ENCODE measurements at places on chromosomes 16 and 17.

DNA sequence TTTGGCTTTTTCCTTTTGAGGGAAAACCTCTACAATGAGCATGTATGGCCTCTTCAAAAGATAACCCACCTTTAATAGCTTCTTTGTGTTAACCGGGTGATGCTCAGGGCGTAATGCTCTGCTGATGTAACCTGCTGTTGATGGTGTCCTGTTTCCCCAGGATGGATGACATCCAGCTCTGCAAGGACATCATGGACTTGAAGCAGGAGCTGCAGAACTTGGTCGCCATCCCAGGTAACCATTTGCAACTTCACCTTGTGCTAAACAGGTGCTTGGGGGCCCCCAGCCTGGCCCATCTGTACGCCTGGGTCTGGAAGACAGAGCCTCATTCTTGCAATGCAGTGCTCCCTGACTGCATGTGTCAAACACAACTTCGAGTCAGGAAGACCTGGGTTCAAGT, 75.1 kb downstream of the MARF1 start:
- DNase-seq: no peak

DNA sequence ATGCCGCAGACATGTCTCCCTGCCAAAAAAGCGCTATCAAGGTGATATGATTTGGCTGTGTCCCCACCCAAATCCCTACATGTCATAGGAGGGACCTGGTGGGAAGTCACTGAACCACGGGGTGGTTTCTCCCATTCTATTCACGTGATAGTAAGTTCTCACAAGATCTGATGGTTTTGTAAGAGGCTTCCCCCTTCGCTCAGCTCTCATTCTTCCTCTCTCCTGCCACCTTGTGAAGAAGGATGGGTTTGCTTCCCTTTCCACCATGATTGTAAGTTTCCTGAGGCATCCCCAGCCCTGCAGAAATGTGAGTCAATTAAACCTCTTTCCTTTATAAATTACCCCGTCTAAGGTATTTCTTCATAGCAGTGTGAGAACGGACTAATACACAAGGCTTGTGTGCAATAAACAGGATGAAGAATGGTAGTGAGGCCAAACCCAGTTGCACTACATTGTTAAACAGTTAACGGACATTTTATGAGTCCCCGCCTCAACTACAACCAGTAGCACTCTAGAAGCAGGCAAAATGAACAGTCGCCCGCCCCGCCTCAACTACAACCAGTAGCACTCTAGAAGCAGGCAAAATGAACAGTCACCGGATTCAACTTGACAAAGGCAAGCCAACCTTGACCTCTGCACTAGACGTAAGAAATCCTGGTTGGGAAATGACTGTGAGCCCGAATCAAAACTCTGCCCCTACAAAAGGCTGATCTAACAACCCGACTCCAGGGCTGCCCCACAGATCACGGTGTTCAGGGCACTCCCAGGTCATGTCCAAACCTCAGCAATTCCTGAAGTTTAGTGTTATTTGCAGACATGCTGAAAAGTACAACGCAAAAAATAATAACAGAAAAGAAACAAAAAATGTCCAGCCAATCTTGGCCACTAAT, 26.3 kb downstream of the VPS53 start:
- DNase-seq: peak; percentile 46

- no peak for DNase-seq
Observed at GRCh38 chr17:30165147-30165546, 48.5 kb downstream of the NSRP1 start.

GRCh38 chr16:85728879-85729278, 22.0 kb downstream of the C16orf74 start:
- DNase-seq: no peak

DNA sequence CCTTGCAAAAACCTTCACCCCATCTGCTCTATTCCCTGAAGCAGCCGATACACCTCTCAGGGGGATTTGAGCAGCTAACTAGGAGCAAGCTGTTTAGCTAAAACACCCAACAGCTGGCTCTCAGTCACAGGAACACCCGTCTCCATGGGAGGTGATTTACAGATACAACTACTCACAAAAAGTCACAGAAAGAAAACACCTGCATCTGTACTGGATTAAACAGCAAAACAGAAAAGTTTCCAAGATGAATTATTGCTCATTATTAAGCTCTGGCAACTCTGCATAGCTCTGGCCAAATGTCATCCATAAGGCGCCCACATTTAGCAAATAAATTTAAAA, 22.3 kb downstream of the GJC1 start:
- peak; percentile 64 for DNase-seq

- peak; percentile 43 for DNase-seq
Observed at GRCh38 chr17:2042390-2042847, 597 bp downstream of the OVCA2 start.

- DNase-seq: no peak
Observed at GRCh38 chr17:56982312-56982711, 4.4 kb downstream of the SCPEP1 start.

GRCh38 chr16:58591083-58591482, 38.5 kb downstream of the CNOT1 start:
- DNase-seq: no peak

GRCh38 chr17:71407981-71408380, 712.8 kb upstream of the SOX9 start:
- no peak for DNase-seq

DNA sequence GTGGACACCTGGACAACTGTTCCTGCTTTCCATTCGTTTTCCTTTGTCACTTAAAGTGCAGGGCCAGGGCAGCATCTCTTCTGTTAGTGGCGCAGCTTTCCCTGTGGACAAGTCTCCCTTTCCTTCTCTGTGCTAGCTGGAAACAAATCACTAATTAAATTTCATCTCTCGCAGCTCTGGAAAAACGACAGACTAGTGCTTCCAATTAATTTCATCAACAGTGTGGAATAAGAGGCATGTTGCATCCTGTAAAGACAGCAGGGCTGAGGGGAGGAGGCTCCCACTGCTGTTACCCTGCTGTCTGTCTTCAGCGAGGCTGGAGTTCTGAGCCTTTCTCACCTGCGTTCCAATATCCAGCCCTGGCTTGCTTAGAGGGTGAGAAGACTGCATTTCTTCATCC, 352.1 kb upstream of the HSBP1 start:
- no peak for DNase-seq

DNA sequence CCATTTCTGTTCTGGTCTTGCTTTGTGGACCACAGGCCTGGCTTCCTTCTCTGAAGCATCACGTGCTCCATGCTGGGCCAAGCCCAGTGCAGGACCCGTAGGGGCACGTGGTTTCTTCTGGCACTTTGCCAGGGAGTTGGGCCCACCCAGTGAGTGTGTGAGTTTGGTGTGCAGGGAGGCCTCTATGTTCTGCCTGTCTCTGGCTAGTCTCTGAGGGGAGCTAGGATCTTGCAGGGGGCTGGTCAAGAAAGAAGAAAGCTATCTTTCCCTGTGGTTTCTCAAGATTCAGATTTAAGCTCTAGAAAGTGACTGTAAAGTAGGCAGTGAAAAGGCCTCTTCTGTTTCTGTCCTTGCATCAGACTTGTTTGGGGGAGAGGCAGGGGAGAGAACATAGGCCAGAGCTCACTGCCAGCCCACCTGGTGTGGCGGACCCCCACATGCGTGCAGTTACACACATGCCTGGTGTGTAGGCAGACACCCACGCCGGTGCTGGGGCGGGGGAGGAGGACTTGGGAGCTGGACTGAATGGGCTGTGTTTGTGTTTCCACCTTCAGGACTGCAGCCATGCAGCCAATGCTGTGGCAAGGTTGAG, 11.8 kb downstream of the LASP1 start:
- peak; percentile 78 for DNase-seq

GRCh38 chr17:19996502-19996901, 12.7 kb upstream of the SPECC1 start:
- DNase-seq: no peak

GRCh38 chr17:68390888-68391545, 66.3 kb downstream of the WIPI1 start:
- DNase-seq: no peak

DNA sequence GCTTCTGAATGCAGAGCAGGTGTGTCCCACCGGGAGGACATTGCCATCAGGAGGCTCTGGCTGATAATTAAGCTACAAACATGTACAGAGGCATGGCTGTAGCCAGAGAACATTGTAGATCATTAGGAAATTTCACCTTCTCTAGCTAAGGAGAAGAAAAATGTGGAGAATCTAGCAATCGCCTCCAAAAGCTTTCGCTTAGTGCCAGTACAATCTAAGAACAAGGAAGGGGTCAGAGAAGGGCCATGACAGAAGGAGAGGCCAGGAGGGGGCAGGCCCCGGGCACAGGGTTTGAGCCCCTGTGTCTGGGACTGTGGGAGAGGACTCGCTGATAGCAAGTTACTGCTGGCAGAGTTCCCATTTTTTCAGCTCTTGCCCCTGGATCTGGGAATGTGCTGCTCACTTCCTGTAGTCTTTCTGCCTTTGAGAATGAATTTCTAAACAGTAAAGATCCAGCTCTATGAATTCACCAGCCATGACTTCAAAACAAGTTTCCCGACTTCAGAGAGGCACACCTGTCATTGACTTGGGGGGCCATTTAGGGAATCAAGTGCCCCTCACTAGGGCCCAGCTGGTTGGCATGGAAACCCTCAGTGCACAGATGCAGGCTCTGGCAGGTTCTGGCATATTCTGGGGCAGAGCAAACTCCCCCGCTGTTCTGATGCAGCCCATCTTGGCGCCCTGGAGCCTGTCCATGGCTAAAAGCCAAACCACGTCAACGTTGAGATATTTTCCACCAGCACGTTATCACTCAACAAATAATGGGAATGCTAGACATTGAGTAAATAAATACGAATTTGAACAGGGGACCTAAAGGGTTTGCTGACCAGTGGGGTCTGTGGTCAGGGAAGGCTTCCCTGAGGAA, 59.5 kb upstream of the CACNG4 start:
- DNase-seq: peak; percentile 38

DNA sequence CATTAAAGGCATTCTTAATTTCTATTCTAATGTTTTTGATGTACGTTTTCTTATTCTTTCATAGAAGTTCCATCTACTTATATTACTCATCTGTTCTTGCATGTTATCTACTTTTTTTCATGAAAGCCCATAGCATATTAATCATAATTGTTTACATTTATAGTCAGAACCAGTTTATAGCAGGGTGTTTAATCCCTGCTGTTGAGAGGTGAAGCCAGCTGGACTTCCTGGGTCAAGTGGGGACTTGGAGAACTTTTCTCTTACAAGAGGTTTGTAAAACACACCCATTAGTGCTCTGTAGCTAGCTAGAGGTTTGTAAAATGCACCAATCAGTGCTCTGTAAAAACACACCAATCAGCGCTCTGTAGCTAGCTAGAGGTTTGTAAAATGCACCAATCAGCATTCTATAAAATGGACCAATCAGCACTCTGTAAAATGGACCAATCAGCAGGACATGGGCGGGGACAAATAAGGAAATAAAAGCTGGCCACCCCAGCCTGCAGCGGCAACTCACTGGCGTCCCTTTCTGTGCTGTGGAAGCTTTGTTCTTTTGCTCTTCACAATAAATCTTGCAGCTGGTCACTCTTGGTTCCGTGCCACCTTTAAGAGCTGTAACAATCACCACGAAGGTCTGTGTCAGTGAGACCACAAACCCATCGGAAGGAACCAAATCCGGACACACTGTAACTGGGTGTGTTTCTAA, 120.6 kb downstream of the TANC2 start:
- DNase-seq: no peak

DNA sequence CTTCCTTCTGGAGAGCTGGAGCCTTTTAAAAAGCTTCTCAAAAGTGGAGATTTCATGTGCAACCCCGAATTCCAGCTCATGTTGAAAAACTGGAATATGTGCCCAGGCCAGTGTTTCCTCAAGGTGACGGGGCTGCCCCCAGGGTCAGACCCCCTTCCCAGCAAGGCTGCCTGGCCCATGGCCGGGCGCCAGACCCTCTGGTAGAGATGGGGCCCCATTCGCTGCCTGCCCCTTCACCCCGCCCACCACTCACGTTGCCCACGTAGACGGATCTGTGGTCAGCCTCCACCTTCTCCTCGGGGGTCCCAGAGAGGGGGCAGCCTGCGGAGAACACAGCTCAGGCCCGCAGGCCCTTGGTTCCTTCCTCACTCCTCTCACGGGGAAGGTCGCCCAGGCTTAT, 1.1 kb downstream of the PABPN1L start:
- DNase-seq: no peak

DNA sequence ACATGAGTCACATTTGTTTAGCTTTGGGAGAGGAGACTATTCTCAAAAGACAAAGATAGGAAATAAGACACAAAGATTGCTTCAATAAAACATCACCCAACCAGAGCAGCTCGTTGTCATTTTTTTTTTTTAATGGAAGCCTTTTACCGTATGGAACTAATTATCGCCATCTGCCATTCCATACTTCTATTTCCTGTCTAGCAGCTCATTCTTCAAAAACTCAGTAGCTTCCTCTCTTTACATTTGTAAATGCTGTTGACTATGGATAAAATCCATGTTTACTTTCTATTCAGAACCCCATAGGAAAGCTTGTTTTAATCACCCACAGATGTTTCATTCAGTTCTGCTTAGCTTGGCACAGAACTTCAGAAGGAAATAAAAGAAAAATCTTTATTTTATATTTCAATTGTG, 110.0 kb upstream of the PSMD7 start:
- DNase-seq: peak; percentile 95

GRCh38 chr17:41516830-41517283, 1.8 kb downstream of the KRT15 start:
- no peak for DNase-seq

- DNase-seq: no peak
Observed at GRCh38 chr17:40498281-40499084, 2.9 kb downstream of the TNS4 start.

DNA sequence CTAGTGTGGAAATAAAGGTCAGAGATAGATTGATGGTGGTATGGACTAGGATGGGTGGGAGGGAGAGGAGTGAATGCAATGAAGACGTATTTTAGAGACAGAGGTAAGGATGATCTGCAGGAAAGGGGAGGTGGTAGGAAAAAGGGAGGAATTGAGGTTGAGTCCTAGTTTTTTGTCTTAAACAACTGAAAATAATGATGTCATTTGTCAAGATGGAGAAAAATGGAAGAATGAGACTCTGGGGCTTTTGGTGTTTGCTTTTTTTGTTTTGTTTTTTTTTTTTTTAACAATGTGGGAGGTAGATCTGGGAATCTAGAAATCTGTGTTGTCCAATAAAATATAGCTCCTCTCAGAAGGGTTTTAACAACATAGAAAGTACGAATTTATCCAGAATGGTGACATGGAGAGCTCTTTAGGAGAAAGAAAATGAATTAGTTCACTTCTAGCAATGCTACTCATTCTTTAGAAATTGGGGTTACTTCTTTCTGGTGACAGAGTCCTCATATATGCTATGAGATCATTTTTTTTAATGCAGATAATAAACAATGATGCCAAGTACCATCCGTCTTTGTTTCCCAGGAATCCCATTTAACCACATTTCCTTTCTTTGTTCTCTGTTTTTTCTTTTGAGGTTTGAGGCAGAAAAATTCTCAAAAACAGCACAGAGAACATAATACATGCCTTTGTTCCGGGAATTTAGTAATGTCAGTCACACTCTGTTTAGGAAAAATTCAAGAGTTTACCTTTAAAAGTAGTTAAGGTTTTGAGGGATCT, 225.3 kb upstream of the COX10 start:
- peak; percentile 53 for DNase-seq

DNA sequence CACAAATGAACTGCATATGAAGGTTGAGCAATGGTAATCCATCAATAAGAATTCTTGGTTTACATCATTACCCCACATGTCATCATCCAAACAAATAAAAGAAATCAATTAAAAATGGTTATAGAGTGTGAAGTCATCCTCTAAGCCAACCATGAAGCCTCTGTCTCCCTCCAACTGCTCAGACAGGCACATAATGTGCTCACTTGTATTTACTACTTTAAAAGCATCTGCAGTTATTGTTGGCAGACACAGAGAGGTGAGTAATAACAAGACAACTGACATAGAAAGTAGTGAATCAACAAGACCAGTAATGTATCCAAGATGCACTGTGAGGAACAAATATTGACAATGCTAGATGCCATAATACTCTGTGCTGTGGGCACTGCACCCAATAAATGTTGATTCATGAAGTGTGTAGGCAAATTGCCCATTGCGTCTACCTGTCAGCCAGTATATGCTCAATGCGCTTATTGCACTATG, 20.0 kb downstream of the ADAMTS18 start:
- no peak for DNase-seq

Measured in fibroblast of upper back skin (primary cell).